ENCODE measurements at places on chromosomes 5 and 9.

DNA sequence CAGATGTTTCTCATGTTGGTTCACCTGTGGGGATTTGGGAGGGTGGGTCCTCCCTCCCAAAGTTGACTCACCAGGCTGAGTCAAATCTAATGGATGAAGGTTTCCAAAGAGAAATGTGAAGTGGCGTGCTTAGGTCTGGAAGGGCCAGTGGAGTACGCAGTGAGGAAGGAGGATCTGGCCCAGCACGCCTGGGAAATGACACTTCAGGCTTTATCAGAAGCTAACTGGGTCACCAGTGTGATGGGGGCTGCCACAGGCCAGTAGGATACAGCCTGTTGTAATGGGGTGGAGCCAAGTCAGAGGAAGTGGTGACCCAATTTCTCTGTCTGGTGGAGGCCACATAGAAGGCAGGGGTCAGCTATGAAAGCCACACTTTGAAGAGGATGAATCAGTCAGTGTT lies 18.0 kb downstream of the POLR1E start:
- peaks cover 55% of the 10 kb centered on the region for H3K36me3 ChIP-seq
- no peak overlapping the region for H3K4me3 ChIP-seq
- no peaks in the 10 kb centered on the region for H3K27me3 ChIP-seq
- H3K4me1 ChIP-seq, result peaks cover 17% of the 10 kb centered on the region
- H3K27ac ChIP-seq, result peak overlapping the region; percentile 64

DNA sequence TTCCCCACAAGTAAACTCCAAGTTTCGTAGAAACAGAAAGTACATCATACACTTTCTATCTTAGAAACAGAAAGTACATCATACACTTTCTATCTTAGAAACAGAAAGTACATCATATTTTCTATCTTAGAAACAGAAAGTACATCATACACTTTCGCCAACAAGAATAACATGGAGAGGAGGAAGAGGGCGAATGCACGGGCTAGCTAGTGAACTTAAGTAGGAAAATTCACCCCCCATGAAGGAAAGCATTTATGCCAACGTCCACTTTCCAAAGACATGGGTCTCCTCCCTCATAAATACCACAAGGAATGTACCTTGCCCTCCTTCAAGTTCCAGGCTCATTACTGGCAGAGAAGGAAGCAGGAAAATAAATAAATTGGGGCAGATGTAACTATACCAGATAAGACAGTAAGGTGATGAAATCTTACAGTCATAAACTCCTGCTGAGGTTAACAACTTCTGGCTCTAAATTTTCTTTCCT lies 64.7 kb downstream of the FRMD3 start:
- H3K36me3 ChIP-seq, result no peaks in the 10 kb centered on the region
- peak; percentile 12 for DNase-seq
- H3K4me1 ChIP-seq, result peaks cover 22% of the 10 kb centered on the region

DNA sequence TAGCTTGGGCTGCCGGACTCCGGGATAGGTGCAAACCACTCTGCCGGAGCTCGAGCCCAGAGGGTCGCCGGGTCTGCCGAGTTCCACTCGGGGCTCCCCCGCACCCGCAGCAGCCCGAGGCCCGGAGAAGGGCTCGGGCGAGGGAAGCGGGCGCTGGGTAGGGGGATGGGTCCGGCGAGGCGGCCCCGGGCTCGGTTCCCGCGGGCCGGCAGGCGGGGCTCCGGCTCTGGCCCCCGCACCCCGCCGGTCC lies 507 bp downstream of the RICTOR start:
- H3K4me3 ChIP-seq, result peak overlapping the region; percentile 93
- peak overlapping the region; percentile 92 for H3K27ac ChIP-seq
- H3K27me3 ChIP-seq, result peaks cover 18% of the 10 kb centered on the region
- no peak for DNase-seq

- no peak for DNase-seq
- H3K4me1 ChIP-seq, result no peaks in the 10 kb centered on the region
- no peak overlapping the region for H3K4me3 ChIP-seq
- H3K27me3 ChIP-seq, result no peaks in the 10 kb centered on the region
- H3K27ac ChIP-seq, result no peak overlapping the region
Measured at GRCh38 chr5:64722588-64722987, 32.3 kb downstream of the SHISAL2B start.

- no peaks in the 10 kb centered on the region for H3K36me3 ChIP-seq
- no peak overlapping the region for H3K27ac ChIP-seq
- DNase-seq, result no peak
Measured at GRCh38 chr9:79764374-79764773, 192.6 kb downstream of the TLE4 start.

DNA sequence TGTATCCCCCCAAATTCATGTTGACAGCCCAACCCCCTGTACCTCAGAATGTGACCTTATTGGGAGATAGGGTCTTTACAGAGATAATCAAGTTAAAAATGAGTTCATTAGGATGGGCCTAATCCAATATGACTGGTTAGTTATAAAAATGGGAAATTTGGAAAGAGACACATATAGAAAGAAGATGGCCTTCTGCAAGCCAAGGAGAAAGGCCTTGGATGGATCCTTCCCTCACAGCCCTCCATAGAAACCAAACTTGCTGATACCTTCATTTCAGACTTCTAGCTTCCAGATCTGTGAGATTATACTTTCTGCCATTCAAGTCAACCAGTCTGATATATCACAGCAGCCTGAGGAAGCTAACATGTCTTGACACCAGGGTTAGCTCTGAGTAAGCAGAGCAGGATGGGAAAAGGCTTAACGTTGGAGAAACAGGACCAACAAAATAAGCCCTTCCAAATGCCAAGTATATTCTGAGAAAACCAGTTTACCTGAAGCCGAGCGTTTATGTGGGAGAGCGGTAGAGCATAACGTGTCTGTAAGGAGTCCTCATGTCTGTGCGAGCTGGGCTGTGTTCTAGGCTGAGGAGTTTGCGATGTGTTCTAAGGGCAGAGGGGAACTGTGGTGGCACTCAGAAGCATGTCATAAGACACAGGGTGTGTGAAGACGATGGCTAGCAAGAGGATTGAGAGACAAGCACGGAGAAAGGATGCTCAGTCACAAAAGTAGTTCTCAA lies 206.1 kb downstream of the PIK3R1 start:
- peaks cover 42% of the 10 kb centered on the region for H3K4me1 ChIP-seq
- H3K4me3 ChIP-seq, result no peak overlapping the region
- DNase-seq, result no peak

GRCh38 chr5:91049800-91050199 lies 333.3 kb downstream of the ARRDC3 start:
- no peak overlapping the region for H3K4me3 ChIP-seq

DNA sequence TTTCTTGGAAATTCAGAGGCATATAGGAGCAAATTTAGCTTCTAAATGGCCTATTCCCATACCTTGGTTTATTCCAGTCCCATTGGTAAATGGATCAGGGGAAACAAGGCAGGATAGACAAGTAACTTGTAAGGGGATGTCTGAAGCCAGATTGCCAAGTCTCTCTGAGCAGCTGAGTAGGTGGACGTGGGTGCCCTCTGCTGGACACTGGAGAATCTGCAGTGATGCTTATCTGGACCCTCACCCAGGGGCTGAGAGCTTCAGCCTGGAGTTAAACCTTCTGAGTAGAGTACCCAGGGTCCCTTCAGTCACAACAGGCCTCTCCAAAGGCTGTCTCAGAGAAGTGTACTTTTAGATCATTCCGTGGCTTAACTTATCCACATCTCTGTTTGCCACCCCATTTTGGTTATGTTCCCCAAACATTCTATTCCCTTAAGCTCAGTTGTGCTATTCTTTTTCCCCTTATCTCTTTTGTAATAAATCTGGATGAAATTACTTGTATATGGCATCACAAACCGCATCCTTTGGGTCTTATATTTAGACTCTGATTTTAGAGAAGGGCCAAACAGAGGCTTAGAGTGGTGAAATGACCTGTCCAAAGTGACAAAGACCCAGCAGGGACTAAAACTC lies 218.3 kb upstream of the GLRA1 start:
- DNase-seq, result peak; percentile 72
- H3K27me3 ChIP-seq, result peaks cover 4% of the 10 kb centered on the region
- no peaks in the 10 kb centered on the region for H3K4me1 ChIP-seq
- no peaks in the 10 kb centered on the region for H3K36me3 ChIP-seq
- no peak overlapping the region for H3K4me3 ChIP-seq
- H3K27ac ChIP-seq, result no peak overlapping the region

GRCh38 chr9:92969516-92970466 lies 22.5 kb downstream of the FGD3 start:
- peak overlapping the region; percentile 98 for H3K4me3 ChIP-seq
- H3K27ac ChIP-seq, result peak overlapping the region; percentile 100
- peaks cover 74% of the 10 kb centered on the region for H3K4me1 ChIP-seq

DNA sequence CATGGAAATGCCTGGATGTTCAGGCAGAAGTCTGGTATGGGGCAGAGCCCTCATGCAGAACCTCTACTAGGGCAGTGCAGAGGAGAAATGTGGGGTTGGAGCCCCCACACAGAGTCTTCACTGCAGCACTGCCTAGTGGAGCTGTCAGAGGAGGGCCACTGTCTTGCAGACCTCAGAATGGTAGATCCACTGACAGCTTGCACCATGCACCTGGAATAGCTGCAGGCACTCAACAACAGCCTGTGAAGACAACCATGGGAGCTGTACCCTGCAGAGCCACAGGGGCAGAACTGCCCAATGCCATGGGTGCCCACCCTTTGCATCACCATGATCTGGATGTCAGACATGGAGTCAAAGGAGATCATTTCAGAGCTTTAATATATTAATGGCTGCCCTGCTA lies 36.9 kb downstream of the TRIP13 start:
- H3K36me3 ChIP-seq, result no peaks in the 10 kb centered on the region
- H3K27ac ChIP-seq, result no peak overlapping the region
- peaks cover 34% of the 10 kb centered on the region for H3K27me3 ChIP-seq
- peaks cover 14% of the 10 kb centered on the region for H3K4me1 ChIP-seq
- DNase-seq, result no peak

DNA sequence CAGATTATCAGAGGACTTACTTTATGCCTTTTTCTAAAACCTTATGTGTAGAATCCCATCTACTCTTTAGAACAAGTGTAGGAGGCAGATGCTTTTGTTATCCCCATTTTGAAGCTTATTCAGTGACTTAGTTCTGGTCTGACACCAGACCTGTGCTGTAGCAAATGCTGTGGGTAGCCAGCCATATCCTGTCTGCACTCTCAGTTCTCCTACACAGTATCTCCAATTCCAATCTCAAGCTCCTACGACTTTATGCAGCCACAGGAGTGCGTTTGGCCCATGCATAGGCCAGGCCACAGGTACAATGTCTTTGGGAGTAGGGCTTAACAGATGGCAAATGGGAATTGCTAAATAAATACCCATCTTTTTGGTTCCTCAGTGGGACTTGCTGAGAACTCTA lies 292.6 kb downstream of the MCTP1 start:
- H3K27ac ChIP-seq, result no peak overlapping the region
- no peaks in the 10 kb centered on the region for H3K36me3 ChIP-seq
- no peak overlapping the region for H3K4me3 ChIP-seq
- DNase-seq, result no peak
- H3K27me3 ChIP-seq, result no peaks in the 10 kb centered on the region

GRCh38 chr5:125276096-125276495 lies 529.7 kb upstream of the ZNF608 start:
- DNase-seq, result no peak
- no peaks in the 10 kb centered on the region for H3K36me3 ChIP-seq
- H3K27me3 ChIP-seq, result no peaks in the 10 kb centered on the region
- H3K27ac ChIP-seq, result no peak overlapping the region
- H3K4me3 ChIP-seq, result no peak overlapping the region

DNA sequence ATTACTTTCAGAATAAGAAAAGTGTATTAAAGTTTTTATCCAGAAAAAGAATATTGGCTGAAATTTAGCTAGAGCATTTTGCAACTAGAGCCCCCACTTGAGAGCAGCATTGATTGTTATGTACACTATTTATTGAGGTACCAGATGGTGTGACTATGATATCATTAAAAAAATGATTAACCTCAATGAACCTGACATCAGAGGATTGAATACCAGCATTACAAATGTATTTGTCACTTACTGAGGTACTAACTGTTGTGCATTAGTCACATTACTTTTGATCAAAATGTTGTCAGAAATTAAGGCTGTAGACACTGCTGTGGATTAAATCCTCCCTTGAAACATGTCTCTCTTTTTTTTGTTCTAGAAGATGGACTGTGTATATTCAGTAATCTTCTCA lies 127.8 kb upstream of the DHFR start:
- H3K27me3 ChIP-seq, result no peaks in the 10 kb centered on the region
- no peak for DNase-seq
- H3K27ac ChIP-seq, result no peak overlapping the region

DNA sequence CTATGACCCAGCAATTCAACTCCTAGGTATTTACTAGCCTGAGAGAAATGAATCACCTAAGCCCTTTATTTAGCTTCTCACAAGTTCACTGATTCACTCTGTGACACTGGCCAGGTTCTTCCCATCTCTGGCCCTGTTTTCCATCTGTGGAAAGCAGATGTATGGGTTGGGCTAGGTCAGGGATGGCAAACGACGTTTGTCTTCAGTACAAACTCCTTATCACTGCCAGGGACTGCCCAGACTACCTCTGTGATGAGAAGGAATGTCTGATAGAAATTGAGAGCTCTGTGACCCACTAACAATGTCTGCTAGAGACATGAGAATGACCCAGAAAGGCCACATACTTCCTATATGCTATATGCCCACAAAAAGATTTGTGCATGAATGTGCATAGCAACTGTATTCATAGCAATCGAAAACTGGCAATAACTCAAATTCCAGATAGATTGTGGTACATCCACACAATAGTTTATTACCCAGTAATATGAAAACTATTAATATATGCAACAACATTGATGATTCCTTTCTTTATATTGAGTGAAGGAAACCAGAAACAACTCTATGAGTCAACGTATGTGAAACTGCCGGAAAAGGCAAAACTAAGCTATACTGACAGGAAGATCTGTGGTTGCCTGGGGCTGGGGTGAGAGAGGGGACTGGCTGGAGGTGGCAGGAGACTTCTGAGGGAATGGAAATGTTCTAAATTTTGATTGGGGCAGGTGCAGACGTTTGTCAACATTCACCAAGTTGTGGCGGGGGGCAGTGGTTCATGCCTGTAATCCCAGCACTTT lies 32.0 kb upstream of the ADAM19 start:
- no peak overlapping the region for H3K4me3 ChIP-seq
- peaks cover 61% of the 10 kb centered on the region for H3K4me1 ChIP-seq
- DNase-seq, result peak; percentile 85
- H3K27ac ChIP-seq, result peak overlapping the region; percentile 94
- no peaks in the 10 kb centered on the region for H3K27me3 ChIP-seq

- peaks cover 8% of the 10 kb centered on the region for H3K27me3 ChIP-seq
- H3K36me3 ChIP-seq, result no peaks in the 10 kb centered on the region
- H3K4me1 ChIP-seq, result no peaks in the 10 kb centered on the region
- no peak overlapping the region for H3K27ac ChIP-seq
Measured at GRCh38 chr9:107435415-107435814, 54.2 kb downstream of the KLF4 start.

DNA sequence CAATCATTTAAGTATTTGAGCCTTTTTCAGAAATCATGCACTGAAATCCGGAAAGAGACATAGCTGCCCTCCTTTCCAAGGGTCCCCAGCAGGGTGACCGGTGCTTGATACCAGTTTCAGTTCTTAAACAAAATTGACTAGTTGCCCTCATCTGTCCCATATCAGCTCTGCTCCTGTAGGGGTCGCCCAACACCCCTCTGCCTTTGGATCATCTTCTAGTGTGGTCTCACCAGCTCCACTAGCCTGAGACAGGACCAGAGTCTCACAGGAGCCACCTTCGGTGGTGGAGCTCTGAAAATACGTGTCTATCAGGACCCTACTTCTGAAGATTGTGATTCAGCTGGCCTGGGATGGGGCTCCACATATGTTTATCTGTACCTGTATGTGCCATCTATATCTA lies 428.2 kb downstream of the ENC1 start:
- H3K36me3 ChIP-seq, result no peaks in the 10 kb centered on the region
- peaks cover 10% of the 10 kb centered on the region for H3K27me3 ChIP-seq
- H3K27ac ChIP-seq, result no peak overlapping the region
- DNase-seq, result peak; percentile 26

- no peak for DNase-seq
- H3K36me3 ChIP-seq, result no peaks in the 10 kb centered on the region
- peaks cover 9% of the 10 kb centered on the region for H3K27me3 ChIP-seq
- no peaks in the 10 kb centered on the region for H3K4me1 ChIP-seq
- H3K4me3 ChIP-seq, result no peak overlapping the region
Measured at GRCh38 chr9:116276651-116277121, 123.1 kb downstream of the PAPPA start.
